ENCODE measurements at places on chromosomes 5 and 9. TPM values are rescaled to one million over a fixed set of nuclear protein-coding genes. Genes with fewer than 3 reads are reported as not detected.
A peak's percentile ranks its signal among the peaks of the same experiment; 100 is the strongest.

DNA sequence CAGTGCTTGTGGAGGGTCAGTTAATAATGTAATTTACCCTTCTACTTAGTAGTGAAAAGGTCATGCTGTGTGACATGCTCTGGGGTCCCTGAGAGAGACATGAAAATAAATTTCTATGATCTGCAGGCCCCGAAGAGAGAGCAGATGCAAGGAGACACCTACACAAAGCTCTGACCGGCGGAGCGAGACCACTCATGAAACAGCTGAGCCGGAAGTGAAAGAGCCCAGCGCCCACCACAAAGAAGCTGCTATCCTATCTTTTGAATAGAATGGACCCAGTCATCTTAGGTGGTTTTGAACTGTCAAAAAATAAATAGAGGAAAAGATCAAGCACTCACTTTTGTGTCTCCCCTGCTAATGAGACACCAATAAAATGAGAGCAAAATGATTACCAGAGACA lies 190.0 kb downstream of the MED10 start:
- no peaks in the 10 kb centered on the region for H3K36me3 ChIP-seq
- no peaks in the 10 kb centered on the region for H3K4me1 ChIP-seq
- no peak overlapping the region for H3K27ac ChIP-seq
- no peaks in the 10 kb centered on the region for H3K27me3 ChIP-seq
- DNase-seq, result no peak
- no peak overlapping the region for H3K4me3 ChIP-seq

DNA sequence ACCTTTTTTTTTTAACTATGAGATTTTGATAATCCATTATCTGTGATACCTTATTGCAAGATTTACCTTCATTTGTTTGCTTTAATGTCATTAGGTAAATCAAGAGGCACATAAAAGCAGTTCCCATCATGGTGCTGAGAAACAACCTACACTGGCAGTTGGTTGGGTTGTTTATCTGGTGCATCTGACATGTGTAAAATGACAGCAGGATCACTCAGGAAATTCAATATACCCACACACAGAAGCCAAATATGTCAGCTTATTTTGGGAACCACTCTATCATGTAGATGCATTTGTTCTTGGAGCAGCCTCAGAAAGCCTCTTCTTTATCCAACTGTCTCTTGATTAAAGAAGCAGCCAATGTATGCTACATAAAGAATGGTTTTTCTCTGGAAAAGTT lies 7.8 kb upstream of the CCDC192 start:
- H3K27ac ChIP-seq, result no peak overlapping the region
- no peaks in the 10 kb centered on the region for H3K36me3 ChIP-seq
- no peak overlapping the region for H3K4me3 ChIP-seq
- no peaks in the 10 kb centered on the region for H3K27me3 ChIP-seq
- peaks cover 5% of the 10 kb centered on the region for H3K4me1 ChIP-seq

GRCh38 chr5:54309691-54310432 lies 511 bp downstream of the ARL15 start:
- DNase-seq, result peak; percentile 86
- H3K36me3 ChIP-seq, result no peaks in the 10 kb centered on the region
- H3K4me1 ChIP-seq, result peaks cover 13% of the 10 kb centered on the region
- H3K27ac ChIP-seq, result peak overlapping the region; percentile 8
- H3K4me3 ChIP-seq, result peak overlapping the region; percentile 92
- H3K27me3 ChIP-seq, result peaks cover 19% of the 10 kb centered on the region

The STC2 gene
- total RNA-seq, result 4.8 TPM

The TMEM215 gene
- total RNA-seq, result 0.11 TPM

The ACTBL2 gene
- total RNA-seq, result not detected

- H3K27ac ChIP-seq, result no peak overlapping the region
- no peaks in the 10 kb centered on the region for H3K36me3 ChIP-seq
- no peaks in the 10 kb centered on the region for H3K4me1 ChIP-seq
- no peaks in the 10 kb centered on the region for H3K27me3 ChIP-seq
- no peak overlapping the region for H3K4me3 ChIP-seq
Observed at GRCh38 chr9:70625078-70625477, 210.6 kb upstream of the KLF9 start.

DNA sequence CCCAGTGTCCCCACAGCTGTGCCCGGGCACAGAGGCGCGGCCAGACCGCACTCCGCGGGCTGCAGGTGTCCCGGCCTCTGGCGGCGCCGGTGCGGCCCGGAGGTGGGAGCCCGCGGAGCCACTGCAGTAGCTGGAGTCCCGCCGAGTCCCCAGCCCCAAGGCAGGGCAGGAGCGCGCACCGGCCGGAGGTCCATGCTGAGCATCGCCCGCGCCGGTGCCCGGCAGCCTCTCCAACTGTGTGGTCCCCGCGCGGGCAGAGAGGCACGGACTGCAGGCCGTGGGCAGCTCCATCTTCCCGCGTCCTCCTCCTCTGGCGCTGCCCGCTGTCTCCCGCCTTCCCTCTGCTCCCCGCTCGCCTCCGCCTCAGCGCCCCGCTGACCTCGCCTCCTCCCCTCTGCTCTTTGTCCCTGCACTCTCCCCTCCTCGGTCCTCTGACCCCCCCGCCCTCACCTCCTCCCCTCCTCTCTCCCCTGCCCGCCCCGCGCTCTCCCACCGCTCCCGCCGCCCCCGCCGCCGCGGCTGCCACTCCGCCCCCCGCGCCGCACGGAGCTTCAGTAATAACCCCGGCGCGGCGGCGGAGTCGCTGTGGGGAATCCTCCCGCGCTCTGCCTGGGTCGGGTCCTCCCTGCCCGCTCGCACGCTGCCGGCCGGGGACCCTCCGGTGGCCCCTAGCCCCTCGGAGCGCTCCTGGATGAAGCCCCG lies at the start of gene ADAMTS16:
Gene ADAMTS16, plus strand, starts transcription at position 554 of the 702 bp plus-strand sequence. Its CDS starts 138 bp downstream, at position 692.
- peak; percentile 85 for DNase-seq
- H3K4me3 ChIP-seq, result peak within 1 kb of the TSS; percentile 79
- no peak within 1 kb of the TSS for H3K27ac ChIP-seq
- peaks cover 21% of the 10 kb centered on the region for H3K27me3 ChIP-seq
- H3K36me3 ChIP-seq, result no peaks in the 10 kb centered on the region

- H3K4me1 ChIP-seq, result peaks cover 5% of the 10 kb centered on the region
- H3K27ac ChIP-seq, result no peak overlapping the region
- no peaks in the 10 kb centered on the region for H3K27me3 ChIP-seq
- no peaks in the 10 kb centered on the region for H3K36me3 ChIP-seq
- DNase-seq, result no peak
Observed at GRCh38 chr5:125274211-125274610, 527.8 kb upstream of the ZNF608 start.

GRCh38 chr9:105242557-105242956 lies 1.9 kb upstream of the SLC44A1 start:
- no peak overlapping the region for H3K27ac ChIP-seq
- H3K36me3 ChIP-seq, result no peaks in the 10 kb centered on the region
- no peaks in the 10 kb centered on the region for H3K27me3 ChIP-seq
- DNase-seq, result no peak

The TGFBR1 gene
- total RNA-seq, result 66.4 TPM

GRCh38 chr5:113330533-113331208 lies 104.1 kb downstream of the TSSK1B start:
- H3K4me3 ChIP-seq, result no peak overlapping the region
- no peak for DNase-seq
- no peaks in the 10 kb centered on the region for H3K4me1 ChIP-seq
- H3K27me3 ChIP-seq, result no peaks in the 10 kb centered on the region

The GABRA1 gene
- 0.33 TPM for total RNA-seq

DNA sequence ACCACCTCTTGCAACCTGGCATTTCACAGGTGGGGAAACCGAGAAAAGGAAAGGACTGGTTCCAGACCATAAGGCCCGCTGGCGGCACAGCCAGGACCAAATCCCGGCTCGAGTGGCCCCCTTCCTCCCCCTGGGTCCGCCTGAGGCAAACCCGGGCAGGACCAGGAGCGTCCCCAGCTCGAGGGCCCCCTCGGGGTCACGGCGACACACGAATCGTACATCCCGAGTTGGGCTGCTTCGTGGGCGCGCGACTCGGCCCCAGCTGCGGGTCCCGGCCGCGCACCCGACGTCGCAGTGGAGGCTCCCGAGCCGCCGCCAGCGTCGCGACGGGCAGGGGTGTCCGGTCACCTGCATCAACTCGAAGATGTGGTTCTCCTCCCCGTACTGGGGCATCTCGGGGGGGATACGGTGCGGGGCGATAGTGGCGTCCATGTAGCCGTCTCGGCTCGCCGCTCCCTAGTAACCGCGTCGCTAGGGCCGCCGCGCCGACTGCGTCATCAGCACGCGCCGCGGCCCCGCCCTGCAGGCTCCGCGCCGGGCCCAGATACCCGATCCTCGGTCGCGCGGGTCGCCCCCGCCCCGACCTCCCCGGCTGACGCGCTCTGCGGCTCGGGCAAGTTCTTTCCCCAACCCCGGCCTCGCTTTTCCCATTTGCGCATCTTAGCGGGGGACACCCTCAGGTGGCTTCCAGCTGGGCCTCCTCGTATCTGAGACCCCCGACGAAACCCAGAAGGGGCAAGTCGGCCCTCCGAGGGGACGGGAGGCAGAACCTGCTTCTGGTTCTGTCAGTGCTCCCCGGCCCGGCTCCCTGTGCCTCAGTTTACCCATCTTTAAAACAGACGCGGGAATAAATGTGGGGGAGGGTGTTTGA lies at the start of gene AK8:
Gene AK8, minus strand, starts transcription at position 461 of the 871 bp plus-strand sequence. Its CDS starts 29 bp downstream, at position 432.
- H3K36me3 ChIP-seq, result no peaks in the 10 kb centered on the region
- H3K4me3 ChIP-seq, result peak within 1 kb of the TSS; percentile 93
- H3K4me1 ChIP-seq, result no peaks in the 10 kb centered on the region

- H3K4me1 ChIP-seq, result no peaks in the 10 kb centered on the region
- peaks cover 38% of the 10 kb centered on the region for H3K27me3 ChIP-seq
- H3K27ac ChIP-seq, result no peak overlapping the region
Observed at GRCh38 chr5:174755106-174755505, 30.7 kb downstream of the MSX2 start.

DNA sequence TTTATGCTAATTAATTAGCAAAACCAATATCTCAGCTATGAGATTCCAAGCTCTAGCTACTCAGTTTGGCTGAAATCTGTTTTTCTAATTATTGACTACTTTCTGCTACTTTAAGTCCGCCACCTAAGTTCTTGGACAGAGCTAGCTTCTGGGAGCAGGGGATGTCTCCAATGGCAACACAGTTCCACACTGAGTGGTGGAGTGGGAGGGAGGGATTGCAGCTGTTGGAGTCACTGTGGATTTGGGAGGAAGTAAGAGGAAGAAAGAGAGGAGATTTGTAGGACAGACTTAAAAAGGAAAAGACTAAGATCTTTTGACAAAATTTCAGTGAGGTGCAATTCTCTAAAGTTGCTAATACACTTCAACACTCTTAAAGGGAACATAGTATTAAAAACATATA lies 450.8 kb downstream of the NFIB start:
- H3K27me3 ChIP-seq, result no peaks in the 10 kb centered on the region
- no peaks in the 10 kb centered on the region for H3K4me1 ChIP-seq
- H3K4me3 ChIP-seq, result no peak overlapping the region
- no peak overlapping the region for H3K27ac ChIP-seq
- no peak for DNase-seq
- H3K36me3 ChIP-seq, result no peaks in the 10 kb centered on the region

GRCh38 chr5:127445328-127445727 lies 72.1 kb upstream of the PRRC1 start:
- H3K27ac ChIP-seq, result no peak overlapping the region
- peaks cover 25% of the 10 kb centered on the region for H3K36me3 ChIP-seq
- H3K4me1 ChIP-seq, result peaks cover 6% of the 10 kb centered on the region
- DNase-seq, result no peak
- no peak overlapping the region for H3K4me3 ChIP-seq

The DNM1 gene
- total RNA-seq, result 55.8 TPM

The BTNL3 gene
- total RNA-seq, result not detected

The KIF12 gene
- 11.4 TPM for total RNA-seq

The TTC39B gene
- 55.5 TPM for total RNA-seq

The SLC26A2 gene
- total RNA-seq, result 26.5 TPM

GRCh38 chr9:89448381-89448780 lies 49.5 kb downstream of the SEMA4D start:
- DNase-seq, result no peak
- H3K36me3 ChIP-seq, result no peaks in the 10 kb centered on the region
- no peak overlapping the region for H3K4me3 ChIP-seq
- H3K4me1 ChIP-seq, result no peaks in the 10 kb centered on the region
- H3K27me3 ChIP-seq, result no peaks in the 10 kb centered on the region
- no peak overlapping the region for H3K27ac ChIP-seq

The PFN3 gene
- not detected for total RNA-seq

- H3K27ac ChIP-seq, result no peak overlapping the region
- peaks cover 9% of the 10 kb centered on the region for H3K4me1 ChIP-seq
- H3K4me3 ChIP-seq, result no peak overlapping the region
- DNase-seq, result no peak
- H3K36me3 ChIP-seq, result peaks cover 23% of the 10 kb centered on the region
- no peaks in the 10 kb centered on the region for H3K27me3 ChIP-seq
Observed at GRCh38 chr5:154371687-154372086, 74.1 kb upstream of the SAP30L start.

GRCh38 chr5:125446986-125447385 lies 700.5 kb upstream of the ZNF608 start:
- H3K36me3 ChIP-seq, result no peaks in the 10 kb centered on the region
- DNase-seq, result no peak
- H3K27ac ChIP-seq, result no peak overlapping the region
- no peaks in the 10 kb centered on the region for H3K4me1 ChIP-seq
- H3K27me3 ChIP-seq, result no peaks in the 10 kb centered on the region
- H3K4me3 ChIP-seq, result no peak overlapping the region

GRCh38 chr5:138351517-138351916 lies 968 bp upstream of the KDM3B start:
- no peak for DNase-seq
- no peak overlapping the region for H3K4me3 ChIP-seq

- H3K27me3 ChIP-seq, result no peaks in the 10 kb centered on the region
- DNase-seq, result no peak
- no peaks in the 10 kb centered on the region for H3K4me1 ChIP-seq
- H3K36me3 ChIP-seq, result no peaks in the 10 kb centered on the region
Observed at GRCh38 chr9:94649100-94649819, 9.9 kb upstream of the FBP1 start.

GRCh38 chr5:149271195-149271715 lies 404 bp upstream of the AFAP1L1 start:
- peak; percentile 82 for DNase-seq
- H3K4me1 ChIP-seq, result peaks cover 14% of the 10 kb centered on the region
- peak overlapping the region; percentile 65 for H3K4me3 ChIP-seq
- peaks cover 48% of the 10 kb centered on the region for H3K27me3 ChIP-seq
- H3K27ac ChIP-seq, result no peak overlapping the region

GRCh38 chr9:125405938-125406809 lies 144.5 kb downstream of the GAPVD1 start:
- no peaks in the 10 kb centered on the region for H3K27me3 ChIP-seq
- no peak overlapping the region for H3K27ac ChIP-seq
- H3K4me3 ChIP-seq, result no peak overlapping the region
- no peak for DNase-seq

DNA sequence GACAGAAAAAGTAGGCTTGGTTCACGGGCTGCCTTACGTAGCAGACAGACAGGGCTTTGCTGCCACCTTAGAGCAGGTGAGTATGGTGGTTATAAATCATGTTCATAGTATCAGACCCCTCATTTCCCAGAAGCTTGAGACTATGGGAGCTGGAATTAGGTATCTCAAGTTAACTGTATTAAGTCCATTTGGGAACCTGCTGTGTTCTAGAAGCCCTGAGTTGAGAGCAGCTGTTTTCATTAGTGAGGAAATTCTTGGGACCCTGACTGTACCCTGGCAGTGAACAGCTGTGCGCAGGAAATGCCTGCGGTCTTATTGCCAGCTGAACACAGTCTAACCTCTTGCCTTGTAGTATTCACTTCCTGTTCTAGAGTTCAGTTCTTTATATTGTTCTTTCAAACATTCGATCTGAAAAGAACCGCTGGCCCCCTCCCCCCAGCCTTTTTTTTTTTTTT lies 29.8 kb downstream of the UGCG start:
- no peak overlapping the region for H3K27ac ChIP-seq
- no peak for DNase-seq
- H3K4me3 ChIP-seq, result no peak overlapping the region
- H3K36me3 ChIP-seq, result peaks cover 49% of the 10 kb centered on the region
- no peaks in the 10 kb centered on the region for H3K27me3 ChIP-seq

- no peak for DNase-seq
- no peaks in the 10 kb centered on the region for H3K27me3 ChIP-seq
- H3K4me3 ChIP-seq, result no peak overlapping the region
- H3K36me3 ChIP-seq, result no peaks in the 10 kb centered on the region
Observed at GRCh38 chr9:111064160-111064837, 26.0 kb upstream of the LPAR1 start.
